ENCODE measurements at places on chromosomes 4 and X.
A peak's percentile ranks its signal among the peaks of the same experiment; 100 is the strongest.

GRCh38 chrX:24610516-24610915 lies 36.6 kb downstream of the PCYT1B start:
- DNase-seq: no peak

- no peak for DNase-seq
These were observed 106.9 kb downstream of the FAM53A start for GRCh38 chr4:1576961-1577821.

DNA sequence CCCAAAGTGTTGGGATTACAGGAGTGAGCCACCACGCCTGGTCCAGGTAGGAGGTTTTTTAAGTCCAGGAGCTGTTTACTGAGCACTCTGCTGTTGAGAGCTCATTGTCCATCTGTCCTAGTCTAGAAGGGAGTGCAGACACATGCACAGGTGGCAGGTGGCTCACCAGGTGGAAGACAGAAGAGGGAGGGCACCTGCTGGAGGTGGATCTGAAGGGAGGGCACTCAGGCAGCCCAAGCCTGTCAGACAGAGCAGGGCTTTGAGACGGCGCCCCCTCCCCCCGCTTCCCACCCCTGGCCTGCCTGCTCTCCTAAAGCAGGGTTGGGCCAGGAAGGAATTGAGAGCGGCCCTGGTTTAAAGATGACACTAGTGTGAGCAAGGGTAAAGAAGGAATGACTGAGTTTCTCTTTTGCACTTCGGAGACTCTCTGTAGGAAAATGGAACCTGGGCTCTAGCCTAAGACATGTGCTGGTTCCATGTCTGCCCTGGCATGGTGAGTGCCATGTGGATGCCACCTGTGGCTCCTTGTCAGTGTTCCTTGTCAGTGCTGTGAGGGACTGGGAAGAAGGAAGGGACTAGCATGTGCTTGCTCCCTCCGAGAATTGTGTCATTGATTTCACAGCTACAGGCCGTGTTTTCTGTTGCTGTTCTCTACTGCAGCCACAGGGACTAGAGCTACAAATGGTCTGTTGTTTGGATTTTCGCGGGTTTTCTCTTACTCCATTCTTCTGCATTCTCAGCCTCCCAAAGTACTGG lies 108.6 kb downstream of the TNIP2 start:
- no peak for DNase-seq

DNA sequence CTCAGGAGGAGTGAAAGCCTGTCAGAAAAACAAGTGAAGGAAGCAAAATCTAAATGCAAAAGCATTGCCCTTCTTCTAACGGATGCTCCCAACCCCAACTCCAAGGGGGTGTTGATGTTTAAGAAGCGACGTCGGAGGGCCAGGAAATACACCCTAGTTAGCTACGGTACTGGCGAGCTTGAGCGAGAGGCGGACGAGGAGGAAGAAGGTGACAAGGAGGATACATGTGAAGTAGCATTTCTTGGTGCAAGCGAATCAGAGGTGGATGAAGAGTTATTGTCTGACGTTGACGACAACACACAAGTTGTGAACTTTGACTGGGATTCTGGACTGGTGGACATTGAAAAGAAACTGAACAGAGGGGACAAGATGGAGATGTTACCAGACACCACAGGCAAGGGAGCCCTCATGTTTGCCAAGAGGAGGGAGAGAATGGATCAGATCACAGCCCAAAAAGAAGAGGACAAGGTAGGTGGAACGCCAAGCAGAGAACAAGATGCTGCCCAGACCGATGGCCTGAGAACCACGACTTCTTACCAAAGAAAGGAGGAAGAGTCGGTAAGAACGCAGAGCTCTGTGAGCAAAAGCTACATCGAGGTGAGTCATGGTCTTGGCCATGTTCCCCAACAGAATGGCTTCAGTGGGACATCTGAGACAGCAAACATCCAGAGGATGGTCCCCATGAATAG lies 105.6 kb upstream of the MYOZ2 start:
- no peak for DNase-seq

DNA sequence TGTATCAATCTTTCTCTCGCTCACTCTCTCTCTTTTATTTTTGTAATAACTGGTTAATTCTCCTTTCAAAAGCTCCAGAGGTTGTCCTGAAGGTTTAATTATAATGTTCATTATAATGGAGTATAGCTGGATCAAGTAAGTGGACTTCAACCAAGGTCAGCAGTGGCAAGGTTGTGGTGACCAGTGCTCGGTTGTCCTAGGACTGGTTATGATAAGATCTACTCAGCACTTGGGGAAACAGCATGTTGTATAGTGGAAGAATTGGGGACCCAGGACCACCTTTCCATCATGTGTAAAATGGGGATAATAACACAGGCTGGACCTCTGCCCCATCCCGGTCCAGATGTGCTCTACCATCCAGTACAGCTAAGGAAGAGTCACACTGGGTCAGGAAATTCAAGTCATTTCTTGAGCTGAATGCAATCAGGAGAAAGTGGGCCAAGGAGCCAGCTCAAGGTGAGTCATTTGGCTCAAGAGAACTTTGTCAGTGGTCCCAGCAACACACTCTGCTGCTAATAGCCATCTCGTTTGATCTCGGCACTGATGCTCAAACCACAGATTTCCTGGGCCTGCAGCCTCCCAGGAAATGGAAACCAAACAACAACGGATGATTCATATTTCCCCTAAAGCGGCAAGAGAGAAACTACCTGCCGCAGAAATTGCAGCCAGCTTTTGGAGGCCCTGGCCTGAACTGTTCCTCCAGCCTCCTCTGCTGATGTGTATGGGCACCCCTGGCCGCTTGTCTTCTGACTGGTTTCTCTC lies 123.6 kb upstream of the RBPJ start:
- no peak for DNase-seq

DNA sequence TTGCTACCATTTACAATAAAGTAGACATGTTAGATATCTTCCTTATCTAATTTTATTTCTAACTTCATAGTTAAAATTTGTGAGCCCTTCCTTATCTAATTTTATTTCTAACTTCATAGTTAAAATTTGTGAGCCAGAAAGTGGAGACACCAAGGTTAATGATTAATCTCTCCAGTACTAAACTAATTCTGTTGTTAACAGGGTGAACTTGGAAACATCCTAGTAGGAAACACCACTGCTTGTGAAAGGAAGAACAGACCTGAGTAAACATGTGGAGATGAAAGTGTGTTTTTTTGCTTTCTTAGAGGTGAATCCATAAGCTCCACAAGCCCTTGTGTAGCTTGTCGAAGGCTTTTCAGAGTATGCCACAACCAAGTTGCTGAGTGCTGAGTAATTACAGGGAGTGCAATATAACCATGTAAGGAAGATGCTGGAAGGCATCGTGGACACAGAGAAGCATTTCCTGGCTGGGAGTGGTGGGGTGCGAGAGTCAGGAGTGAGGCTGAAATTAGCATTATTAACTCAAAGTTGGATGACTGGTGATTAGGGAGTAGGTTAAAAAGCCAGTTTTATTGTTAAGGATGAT lies 118.6 kb upstream of the NEIL3 start:
- DNase-seq: no peak

GRCh38 chr4:833156-833555 lies 7.2 kb upstream of the CPLX1 start:
- DNase-seq: no peak

- DNase-seq: no peak
These were observed 14.8 kb upstream of the SPON2 start for GRCh38 chr4:1187182-1187581.

DNA sequence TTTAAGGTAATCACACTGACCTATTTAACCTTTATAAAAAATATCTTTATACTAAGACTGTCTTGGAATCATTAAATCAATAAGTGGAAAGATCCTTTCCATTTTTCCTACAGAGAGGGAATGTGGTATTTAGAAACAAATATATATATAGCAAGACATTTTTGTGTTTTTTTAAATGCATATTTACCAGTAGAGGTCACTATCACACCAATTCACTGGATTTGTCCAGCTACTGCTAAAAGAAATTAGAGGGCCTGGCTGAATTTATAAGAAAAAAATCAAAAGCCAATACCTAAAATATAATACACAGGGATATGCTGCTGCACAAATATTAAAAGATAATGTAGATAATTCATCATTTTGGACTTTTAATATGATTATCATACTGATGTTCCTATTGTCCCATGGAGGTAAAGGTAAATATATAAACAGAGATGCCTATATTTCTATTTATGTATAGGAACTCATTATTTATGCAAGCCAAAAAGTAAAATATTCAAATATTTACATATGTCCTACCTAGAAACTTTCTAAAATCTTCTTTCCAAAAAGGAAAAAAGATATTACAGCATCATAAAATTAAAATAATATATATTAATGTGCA lies 69.5 kb downstream of the PDE5A start:
- DNase-seq: peak; percentile 60

DNA sequence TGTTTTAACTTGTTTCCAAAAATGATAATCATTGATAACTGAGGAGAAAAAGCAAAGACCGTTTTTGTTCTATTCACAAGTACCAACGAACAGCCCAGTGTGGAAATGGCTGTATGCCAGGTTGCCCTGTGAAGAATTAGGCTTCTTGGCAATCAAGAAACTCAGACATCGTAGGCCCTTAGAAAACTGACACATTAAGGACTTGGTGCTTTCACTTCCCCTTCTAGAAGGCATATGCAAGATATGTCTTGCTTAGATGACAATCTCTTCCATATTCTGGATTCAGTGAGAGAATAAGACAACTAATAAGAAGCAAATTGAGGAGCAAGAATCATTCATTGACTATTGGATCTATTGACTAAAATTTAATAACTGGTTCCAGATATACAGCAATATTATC lies 56.6 kb downstream of the ANAPC10 start:
- DNase-seq: no peak

DNA sequence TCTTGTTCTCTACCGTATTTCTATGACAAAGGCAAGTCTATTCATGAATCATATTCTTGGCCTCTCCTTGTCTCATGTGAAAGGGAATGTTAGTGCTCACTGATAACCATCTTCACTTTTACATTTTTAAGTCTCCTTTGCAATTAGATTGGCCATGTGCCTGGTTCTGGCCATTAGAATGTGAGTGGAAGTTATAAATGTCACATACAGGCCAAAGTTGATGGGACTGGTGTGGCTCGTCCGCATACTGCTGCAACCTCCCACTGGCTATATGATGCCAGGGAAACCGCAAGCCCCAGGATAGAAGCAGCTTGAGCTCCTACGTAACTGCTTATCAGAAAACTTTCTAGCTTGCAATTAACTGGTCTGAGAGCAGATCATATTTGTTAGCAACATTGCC lies 86.1 kb downstream of the MAGEC1 start:
- DNase-seq: no peak

DNA sequence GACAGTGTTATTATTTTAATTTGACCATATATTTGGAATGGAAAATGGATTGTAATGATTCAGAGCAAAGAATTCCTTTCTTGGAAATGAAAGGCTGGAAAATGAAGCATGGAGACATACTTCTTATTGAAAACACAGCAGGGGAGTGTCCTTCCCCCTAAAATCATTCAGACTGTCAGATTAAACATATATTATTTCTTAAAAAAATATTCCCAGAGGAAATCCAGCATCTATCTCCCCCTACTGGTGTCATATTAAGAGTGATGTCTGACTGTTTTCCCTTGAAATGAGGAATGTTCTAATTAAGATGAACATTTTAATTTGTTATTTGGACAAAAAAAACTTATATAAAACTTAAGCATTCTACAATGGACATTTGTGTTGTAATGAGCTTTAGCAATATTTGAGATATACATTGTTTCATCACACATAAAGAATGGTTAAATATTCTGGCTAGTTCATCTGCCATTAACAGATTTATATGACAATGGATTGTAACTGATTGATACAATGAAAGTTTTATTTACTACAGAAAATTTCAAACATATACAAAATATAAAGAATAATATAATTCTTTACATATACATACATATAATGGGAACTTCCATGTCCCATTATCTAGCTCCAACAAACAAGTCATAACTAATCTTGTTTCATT lies 264.6 kb downstream of the SPRY1 start:
- no peak for DNase-seq

- no peak for DNase-seq
These were observed 9.7 kb upstream of the KLHL13 start for GRCh38 chrX:118126286-118126685.

DNA sequence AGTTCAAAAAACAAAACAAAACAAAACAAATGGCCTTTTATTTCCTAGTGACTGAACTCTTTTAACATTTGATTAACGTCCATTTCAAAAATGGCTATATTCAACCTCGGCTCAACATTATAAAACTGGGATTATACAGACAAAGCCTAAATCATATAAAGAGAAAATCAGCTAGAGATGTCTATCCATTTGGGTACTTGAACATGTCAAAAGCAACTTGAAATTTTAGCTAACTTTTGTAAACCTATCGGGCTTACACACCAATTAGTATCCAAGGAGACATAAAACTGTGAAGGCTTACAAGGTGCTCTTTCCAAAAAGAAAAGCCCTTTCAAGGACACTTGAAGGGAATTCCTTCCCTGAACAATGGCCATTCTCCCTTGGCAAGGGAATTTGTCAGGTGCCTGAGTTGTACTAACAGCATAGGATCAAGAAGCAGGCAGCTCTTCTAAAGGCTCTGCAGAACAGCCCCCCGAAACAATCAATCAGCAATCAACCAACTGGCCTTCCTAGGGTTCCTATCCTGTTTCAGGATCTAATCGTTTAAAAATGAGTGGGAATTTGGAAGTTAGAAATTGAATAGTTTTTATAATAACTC lies 633.7 kb upstream of the HTR2C start:
- no peak for DNase-seq

DNA sequence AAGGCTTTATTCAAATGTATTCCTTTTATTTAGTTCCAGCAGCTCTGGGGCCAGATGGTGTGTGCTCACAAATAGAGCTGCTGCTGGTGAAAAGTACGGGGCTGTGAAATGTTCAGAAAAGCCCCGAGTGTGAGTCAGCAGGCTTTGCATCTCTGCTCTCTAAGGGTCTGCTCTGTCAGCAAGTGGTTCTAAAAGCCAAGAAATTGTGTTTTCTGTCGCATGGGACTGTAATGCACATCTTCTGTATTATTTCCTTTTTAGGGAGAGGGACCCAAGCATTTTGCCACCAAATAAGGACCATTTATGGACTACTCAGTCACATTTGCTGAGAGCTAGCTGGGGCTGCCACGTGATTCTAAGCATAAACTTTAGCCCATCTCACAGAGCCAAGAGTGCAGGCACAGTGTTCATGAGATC lies 82.9 kb upstream of the NHS start:
- DNase-seq: no peak

GRCh38 chr4:185165605-185166063 lies 22.6 kb downstream of the SLC25A4 start:
- DNase-seq: no peak

GRCh38 chr4:106587558-106587957 lies 219.0 kb upstream of the GIMD1 start:
- peak; percentile 81 for DNase-seq

DNA sequence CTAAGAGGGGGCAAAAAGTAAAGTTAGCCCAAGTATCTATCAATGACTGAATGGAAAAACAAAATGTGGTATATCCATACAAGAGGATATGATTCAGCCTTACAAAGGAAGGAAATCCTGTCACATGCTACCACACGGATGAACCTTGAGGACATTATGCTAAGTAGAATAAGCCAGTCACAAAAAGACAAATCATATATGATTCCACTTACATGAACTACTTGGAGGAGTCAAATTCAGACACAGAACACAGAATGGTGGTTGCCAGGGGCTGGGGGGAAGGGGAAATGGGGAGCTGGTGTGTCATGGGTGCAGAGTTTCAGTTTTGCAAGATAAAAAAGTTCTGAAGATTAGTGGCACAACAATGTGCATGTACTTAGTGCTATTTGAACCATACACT lies 101.8 kb downstream of the SH3KBP1 start:
- no peak for DNase-seq
